ENCODE measurements at places on chromosomes 2 and 18.

DNA sequence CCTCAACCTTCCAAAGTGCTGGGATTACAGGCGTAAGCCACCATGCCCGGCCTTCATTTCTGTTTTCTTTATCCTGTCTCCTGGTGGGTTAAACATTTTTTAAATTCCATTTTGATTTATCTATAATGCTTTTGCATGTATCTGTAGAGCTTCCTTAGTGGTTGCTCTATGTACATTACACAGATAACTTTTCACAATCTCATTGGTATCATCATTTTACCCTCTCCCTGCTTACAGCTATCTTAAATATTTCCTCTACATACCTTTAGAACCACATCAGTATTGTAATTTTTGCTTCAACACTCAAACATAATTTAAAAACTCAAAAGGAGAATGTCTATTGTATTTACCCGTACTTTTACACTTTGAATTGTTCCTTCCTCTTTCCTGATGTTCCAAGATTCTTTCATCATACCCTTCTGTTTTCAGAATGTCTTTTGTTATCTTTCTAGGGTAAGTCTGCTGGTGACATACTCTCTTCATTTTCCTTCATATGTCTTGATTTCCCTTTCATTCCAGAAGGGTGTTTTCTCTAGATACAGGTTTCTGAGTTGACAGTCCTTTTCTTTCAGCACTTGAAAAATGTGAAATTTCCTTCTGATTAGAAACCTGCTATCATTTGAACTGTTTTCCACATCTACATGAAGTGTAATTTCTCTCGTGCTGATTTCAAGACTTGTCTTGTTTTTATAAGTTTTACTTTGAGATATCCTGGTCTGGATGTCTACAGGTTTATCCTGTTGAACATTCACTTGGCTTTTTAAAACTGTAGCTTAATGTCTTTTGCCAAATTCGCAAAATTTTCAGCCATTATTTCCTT lies 21.9 kb downstream of the PPP3R1 start:
- no peak for DNase-seq

- no peak for DNase-seq
Observed at GRCh38 chr2:49687918-49688317, 533.6 kb upstream of the FSHR start.

DNA sequence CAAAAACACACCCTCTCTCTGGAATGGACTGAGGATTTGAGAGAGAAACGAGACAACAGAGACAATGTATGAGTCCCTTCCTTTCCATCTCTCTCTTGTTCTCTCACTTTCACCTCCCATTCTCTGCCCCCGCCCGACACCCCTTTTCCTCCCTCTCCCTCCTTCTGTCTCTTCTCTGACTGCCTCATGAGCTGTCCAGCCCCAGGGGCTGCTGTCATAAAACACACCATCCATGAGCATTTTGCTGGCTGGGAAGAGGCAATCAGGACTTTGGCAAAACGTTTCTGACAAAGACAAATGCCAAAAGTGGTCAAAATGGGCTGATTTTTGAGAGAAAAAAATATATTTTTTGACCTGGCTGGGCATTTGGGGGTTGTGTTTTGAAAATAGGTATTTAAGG lies 377.2 kb downstream of the EN1 start:
- no peak for DNase-seq

GRCh38 chr2:60884800-60885199 lies 3.4 kb downstream of the REL start:
- no peak for DNase-seq

DNA sequence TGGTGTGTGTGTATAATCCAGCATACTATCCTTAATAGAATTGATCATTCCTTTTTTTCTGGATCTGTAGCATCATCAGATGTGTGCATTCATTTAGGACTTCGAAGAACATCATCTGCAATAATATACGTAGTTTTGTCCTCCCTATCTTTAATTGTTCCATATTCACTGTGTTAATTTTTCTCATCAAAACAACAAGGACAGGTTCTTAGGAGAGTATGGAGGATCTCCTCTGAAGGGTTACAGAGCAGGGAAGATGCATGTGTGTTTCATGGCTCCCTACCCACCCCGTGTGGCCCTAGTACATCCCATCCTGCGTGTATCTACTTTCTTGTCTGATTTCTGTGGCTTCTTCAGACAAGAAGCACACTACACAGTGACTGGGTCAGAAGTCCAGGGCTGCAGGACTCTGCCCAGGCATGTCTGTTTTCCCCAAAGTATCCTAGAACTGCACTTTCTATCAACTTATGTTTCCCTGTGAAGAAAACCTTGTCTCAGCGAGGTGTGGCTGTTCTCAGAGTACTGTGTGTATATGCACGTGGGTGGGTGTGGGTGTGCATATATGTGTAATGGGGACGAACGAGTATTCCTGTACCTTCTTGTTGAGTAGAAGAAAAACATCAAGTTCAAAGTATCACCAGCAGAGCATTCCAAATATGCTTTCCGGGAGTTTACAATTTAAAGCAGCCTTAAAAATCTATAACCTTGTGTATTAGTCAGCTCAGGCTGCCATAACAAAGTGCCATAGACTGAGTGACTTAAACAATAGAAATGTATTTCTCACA lies 220.4 kb upstream of the FOSL2 start:
- no peak for DNase-seq

DNA sequence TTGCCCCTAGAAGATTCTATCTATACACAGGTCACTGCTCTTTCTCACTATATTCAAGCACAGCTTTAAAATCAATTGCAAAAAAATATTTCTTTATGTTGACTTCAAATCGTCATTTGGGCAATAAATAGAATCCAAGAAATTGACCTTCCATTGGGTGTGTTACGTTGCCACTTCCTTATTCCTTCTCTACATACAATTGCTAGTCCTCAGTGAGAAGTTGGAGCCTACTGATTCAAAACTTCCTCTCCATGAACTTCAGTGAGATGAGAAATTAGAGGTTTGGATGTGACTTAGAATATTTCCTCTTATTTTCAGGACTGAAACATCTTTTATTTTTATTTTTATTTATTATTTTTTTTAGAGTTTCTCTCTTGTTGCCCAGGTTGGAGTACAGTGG lies 40.3 kb downstream of the PMAIP1 start:
- DNase-seq, result no peak

GRCh38 chr18:27226556-27227075 lies 41.5 kb upstream of the CHST9 start:
- no peak for DNase-seq

- DNase-seq, result no peak
Observed at GRCh38 chr2:209938906-209939305, 63.5 kb upstream of the RPE start.

- no peak for DNase-seq
Observed at GRCh38 chr2:14975381-14975780, 342.9 kb downstream of the LRATD1 start.

All from stimulated activated CD4-positive, alpha-beta T cell treated with anti-CD3 and anti-CD28 coated beads, Interleukin-15, amount 100 ng/mL, for 1 hour (primary cell).